ENCODE measurements at places on chromosomes 12 and 14.

DNA sequence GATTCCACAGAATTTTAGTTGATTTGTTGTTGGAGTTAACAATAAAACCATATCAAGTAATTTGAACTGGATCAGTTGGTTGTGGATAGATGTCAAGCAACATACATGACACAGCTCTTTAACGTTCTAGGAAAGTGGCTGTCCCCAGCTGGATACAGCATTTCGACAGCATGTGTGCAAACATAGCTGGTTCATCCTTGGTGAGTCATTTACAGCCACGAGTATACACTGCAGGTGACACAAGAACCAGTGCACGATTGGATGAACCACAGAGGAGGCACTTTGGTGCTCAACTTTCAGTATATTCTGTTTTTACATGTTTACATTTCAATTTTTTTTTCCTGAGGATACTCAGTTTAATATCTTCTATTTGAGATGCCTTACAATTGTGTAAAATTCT is 242.4 kb downstream of the TMEM117 start:
- no peak for DNase-seq

- DNase-seq, result no peak
Observed at GRCh38 chr14:77980475-77981321, 180.8 kb downstream of the ADCK1 start.

DNA sequence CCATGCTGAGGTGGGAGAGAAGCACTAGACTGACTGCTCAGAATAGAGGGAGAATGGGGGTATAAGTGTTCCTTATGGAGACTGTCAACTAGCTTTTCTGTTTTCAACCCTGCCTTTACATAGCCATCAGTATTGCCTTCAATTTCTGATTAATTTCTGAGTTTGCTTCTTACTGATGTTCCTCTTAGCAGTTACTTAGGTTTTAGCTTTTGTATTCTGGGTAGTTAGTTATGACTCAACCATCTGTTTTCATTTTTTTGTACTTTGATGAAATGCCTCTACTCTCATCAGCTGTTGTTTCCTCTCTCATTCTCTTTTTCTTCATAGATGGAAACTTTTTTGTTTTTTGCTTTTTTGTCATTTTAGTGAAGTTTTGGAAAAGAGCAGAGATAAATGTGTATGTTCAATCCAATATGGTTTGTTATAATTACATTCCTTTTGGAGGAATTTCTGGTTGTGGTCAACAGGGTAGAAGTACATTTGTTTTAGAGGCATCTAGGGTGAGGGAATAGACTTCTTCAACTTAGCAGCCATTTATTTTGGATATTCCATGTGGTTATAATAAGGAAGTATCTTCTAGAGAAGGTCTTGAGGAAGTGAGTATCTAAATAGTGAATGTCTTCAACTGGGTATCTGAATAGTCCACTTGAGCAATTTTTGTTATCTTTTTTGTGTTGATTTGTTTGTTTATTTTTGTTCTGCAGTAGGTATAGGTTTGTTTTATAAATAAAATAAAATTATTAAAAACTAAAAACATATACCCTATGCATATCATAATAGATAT is 29.6 kb downstream of the PMCH start:
- DNase-seq, result no peak

- no peak for DNase-seq
Observed at GRCh38 chr12:107468182-107468581, 217.4 kb upstream of the PWP1 start.

DNA sequence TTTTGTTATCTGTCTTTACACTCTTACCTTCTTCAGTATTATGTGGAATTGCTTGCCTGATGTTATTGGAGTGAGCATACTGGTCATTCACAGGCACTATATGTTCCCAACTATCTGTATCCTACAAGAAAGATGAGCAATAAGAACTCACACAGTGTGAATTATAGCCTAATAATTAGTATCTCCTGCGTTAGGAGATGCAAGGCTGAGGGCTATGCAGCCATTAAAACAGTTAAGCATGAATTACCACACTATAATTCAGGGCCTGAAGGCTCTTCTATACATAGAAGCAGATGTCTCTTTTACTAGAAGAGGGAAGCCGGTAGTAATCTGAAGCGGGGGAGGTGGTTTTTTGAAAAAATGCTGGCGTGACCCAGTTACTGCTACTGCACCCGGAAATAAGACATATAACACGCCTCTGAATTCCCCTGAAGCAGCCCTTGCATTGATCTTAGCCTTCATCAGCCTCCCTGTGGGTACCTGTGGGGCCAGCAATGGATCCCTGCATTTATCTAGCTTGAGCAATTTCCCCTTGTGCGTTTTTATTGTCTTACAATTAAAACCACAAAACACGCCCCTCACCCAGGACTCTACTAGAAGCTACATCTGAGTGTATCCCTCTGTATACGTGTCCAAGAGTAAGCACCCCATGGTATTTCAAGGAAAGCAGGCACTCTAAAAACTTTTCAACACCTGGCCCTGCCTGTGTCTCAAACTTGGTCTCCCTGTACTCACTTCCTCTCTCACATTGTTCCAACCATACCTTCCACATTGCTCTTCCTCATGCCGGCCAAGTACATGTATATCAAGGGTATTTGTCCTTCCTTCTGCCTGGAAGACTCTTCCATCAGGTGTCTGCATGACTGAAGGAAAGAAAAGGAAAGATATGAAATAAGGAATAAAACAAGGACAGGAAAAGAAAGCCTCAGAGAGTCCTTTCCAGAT is 210.9 kb upstream of the ARID2 start:
- DNase-seq, result no peak

- DNase-seq, result peak; percentile 92
Observed at GRCh38 chr14:68232300-68233055, 412.9 kb downstream of the RAD51B start.

DNA sequence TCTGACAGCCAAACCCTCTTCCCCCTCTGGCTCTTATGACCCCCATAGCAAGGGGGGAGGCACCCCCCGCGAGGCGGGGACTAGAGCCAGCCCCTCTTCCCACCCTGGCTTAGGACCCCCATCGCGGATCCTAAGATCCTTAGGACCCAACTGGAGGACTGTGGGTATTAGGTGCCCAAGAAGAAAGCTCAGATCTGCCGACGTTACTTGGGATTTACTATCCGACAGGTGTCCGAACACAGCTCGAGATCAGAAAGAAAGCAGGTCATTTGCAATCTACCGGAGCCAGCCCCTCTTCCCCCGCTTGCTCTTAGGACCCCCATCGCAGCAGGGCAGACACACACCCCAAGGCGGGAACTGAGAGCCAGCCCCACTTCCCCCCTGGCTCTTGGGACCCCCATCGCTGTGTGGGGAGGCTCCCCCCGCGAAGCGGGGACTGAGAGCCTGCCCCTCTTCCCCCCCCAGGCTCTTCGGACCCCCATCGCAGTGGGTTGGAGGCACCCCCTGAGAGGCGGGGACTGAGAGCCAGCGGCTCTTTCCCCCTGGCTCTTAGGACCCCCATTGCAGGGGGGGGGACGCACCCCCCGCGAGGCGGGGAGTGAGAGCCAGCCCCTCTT is 46.8 kb downstream of the DDX11 start:
- no peak for DNase-seq

GRCh38 chr14:61520576-61520975 is 174.7 kb upstream of the HIF1A start:
- DNase-seq, result no peak

DNA sequence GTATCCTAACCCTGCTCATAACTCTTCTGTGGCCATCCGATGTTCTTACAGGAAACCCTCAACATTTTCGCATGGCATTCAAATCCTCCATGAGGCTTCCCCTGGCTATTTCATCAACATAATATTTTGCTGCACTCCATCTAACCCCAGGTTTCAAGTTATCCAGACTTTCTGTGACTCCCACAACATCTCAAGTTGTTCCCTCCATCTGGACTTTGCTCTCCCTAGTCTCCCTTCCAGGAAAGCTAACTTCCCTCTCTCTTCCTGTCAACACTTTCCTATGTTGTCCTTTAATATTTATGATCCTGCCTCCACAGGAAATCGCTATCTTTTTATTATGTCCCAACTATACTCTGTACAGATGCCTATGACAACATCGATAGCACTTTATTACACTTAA is 146.1 kb downstream of the METTL25 start:
- DNase-seq, result no peak

DNA sequence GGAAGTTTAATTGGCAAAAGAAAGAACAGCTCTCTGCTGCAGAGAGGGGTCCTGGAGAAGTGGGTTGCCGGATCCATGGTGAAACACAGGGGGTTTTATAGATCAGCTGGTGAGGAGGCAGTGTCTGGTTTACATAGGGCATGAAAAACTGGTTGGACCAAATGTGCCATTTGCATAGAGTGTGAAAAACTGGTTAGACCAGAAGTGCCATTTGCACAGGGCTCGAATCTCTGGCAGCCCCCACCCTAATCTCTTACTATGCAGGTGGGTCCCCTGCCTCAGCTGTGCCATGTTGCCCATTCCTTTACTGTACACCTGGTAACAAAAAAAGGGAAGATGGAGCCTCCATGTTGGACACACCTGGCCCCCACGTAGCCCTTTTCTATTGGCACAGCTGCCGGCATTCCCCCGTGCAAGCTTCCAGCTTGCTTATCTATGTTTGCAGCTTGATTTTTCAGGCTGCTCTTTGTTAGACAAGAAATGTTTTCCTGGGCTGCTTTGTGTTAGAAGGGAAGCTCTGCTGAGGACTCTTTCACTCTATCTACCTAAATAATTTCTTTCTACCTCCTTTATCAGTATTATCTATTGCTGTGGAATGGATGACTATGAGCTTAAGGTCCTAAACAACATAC is 61.1 kb upstream of the TMEM132D start:
- DNase-seq, result no peak

GRCh38 chr14:65846196-65846868 is 433.8 kb downstream of the FUT8 start:
- DNase-seq, result no peak

All from forelimb muscle (tissue), 1 donor.